ENCODE measurements at places on chromosomes 3 and 15. TPM values are rescaled to one million over a fixed set of nuclear protein-coding genes. Genes with fewer than 3 reads are reported as not detected.

GRCh38 chr15:31458596-31459399 lies 132.2 kb downstream of the KLF13 start:
- peak; percentile 98 for ATAC-seq

The CEP152 gene
- 26.7 TPM for total RNA-seq

The TMF1 gene
- total RNA-seq: 42.6 TPM

DNA sequence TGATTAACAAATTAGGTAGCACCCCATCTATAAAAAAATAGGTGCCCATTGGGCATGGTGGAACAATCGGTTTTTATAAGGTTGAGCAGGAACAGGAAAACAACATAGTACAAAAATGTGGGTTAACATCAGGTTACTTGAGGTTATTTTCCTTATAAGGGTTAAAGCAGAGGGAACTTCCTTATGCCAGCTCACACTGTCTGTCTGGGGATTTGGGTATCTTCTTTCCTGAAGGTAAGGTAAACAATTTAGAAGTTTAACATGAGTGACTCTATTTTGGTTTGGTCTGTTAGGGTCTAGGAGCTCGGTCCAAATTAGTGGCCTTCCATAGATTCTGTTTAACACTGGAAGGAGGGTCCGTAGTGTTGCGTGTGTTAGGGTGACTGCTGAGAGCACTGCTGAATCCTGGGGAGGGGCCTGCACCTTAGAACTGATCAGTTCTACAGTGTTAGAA lies 14.7 kb downstream of the CHD2 start:
- ATAC-seq: peak; percentile 76

DNA sequence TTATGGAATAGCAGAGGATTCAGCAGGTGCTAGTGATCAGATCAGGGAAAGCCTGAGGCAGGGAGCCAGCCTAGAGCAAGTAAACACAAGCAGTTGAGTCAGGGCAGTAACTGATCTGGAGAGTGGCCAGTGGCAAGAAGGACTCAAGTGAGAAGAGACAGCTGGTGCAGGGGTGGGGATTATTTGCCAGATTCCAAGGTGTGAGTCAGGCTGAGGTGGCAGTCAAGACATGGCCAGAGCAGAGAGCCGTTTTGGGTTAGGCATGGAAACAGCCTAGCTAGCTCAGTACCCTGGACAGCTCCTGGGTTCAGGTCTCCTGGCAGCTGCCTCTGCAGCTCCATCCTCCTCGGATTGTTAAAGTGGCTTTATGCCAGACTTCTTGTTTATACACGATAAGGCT lies 281.9 kb upstream of the ONECUT1 start:
- ATAC-seq: no peak

The FOXB1 gene
- total RNA-seq: 0.77 TPM

- ATAC-seq: no peak
These were observed 53.5 kb upstream of the CCDC54 start for GRCh38 chr3:107323723-107324122.

GRCh38 chr3:153552887-153553604 lies 391.0 kb downstream of the RAP2B start:
- ATAC-seq: no peak

The KBTBD8 gene
- total RNA-seq: 13.1 TPM

DNA sequence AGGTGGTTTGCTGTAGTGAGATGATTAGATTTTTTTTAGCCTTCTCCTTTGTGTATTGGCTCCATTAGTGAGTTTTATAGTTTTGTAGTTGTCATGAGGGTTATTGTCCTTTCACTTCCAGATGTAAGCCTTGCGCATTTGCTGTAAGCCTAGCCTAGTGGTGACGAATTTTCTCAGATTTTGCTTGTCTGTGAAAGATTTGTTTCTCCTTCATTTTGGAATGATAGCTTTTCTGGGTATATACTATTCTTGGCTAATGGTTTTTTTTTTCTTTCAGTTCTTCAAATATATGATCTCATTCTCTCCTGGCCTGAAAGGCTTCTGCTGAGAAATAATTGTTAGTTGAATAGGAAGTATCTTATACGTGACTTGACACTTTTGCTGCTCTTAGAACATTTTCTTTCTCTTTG lies 166.5 kb upstream of the THRB start:
- no peak for ATAC-seq
